ENCODE measurements at places on chromosomes 2 and 18.

- H3K27ac ChIP-seq, result peak overlapping the region; percentile 81
- H3K4me3 ChIP-seq, result no peak overlapping the region
- no peaks in the 10 kb centered on the region for H3K36me3 ChIP-seq
- H3K4me1 ChIP-seq, result peaks cover 24% of the 10 kb centered on the region
These were observed 48.4 kb downstream of the MAP2 start for GRCh38 chr2:209472112-209472832.

GRCh38 chr2:71136174-71136573, 5.7 kb downstream of the MPHOSPH10 start:
- H3K36me3 ChIP-seq, result peaks cover 28% of the 10 kb centered on the region
- H3K4me3 ChIP-seq, result no peak overlapping the region
- peaks cover 18% of the 10 kb centered on the region for H3K4me1 ChIP-seq

DNA sequence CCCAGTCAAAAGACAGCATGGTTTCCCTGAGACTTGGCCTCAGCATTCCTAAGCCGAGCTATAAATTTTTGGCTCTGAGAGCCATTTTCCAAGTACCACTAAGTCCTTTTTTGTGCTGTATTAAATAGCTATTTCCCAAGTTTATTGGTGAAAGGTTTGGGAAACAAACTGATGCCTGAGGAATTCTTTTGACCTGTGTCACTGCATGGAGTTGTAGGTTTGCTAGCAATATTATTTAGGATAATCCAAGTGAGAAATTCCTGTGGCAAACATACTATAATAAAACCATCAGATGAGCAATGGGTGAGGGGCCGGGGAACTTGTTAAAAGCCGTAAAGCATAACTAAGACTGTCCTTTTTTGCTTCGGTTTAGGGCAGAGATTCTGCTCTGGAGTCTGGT, 28.4 kb downstream of the ARHGAP28 start:
- H3K36me3 ChIP-seq, result no peaks in the 10 kb centered on the region
- H3K4me3 ChIP-seq, result no peak overlapping the region
- H3K27ac ChIP-seq, result no peak overlapping the region
- H3K27me3 ChIP-seq, result peaks cover 34% of the 10 kb centered on the region

GRCh38 chr2:187165936-187166610, 282.0 kb downstream of the CALCRL start:
- no peak overlapping the region for H3K27ac ChIP-seq
- H3K4me1 ChIP-seq, result no peaks in the 10 kb centered on the region
- H3K4me3 ChIP-seq, result no peak overlapping the region

DNA sequence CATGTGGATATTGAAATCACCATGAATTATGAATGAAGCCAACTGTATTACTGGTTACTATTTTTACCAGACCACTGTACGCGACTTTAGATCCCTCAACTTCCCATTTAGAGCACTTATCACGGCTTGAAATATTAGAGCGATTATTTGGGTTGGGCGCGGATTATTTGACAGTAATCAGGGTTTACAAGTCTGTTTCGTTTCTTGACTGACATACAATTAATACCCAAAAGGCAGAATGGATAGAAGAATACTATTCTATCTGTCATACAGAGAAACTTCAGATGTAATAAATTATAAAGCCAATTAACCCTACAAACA, 496 bp upstream of the NAPG start:
- DNase-seq, result no peak
- peak overlapping the region; percentile 76 for H3K27ac ChIP-seq
- H3K36me3 ChIP-seq, result no peaks in the 10 kb centered on the region
- H3K4me1 ChIP-seq, result peaks cover 24% of the 10 kb centered on the region
- no peaks in the 10 kb centered on the region for H3K27me3 ChIP-seq

DNA sequence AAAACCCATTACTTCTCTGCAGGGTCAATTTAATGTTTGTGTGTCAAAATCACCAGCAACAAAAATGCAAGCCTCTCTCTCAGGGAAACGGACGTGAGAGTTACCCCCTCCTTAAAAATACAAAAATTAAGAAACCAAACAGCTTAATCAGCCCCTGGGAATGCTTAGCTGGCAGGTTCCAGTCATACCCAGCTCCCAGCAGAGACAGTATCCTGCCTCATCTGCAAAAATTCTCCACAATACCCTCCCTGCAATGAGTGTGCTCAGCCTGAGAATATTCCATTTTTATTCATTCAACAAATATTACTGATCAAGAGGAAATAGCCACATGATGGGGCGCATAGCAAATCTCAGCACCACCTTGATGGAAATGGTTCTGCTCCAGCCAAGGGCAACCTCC, 36.3 kb downstream of the ST8SIA5 start:
- H3K4me3 ChIP-seq, result no peak overlapping the region
- H3K27me3 ChIP-seq, result peaks cover 31% of the 10 kb centered on the region
- no peak overlapping the region for H3K27ac ChIP-seq
- DNase-seq, result no peak

- no peaks in the 10 kb centered on the region for H3K4me1 ChIP-seq
- H3K4me3 ChIP-seq, result no peak overlapping the region
- DNase-seq, result no peak
- no peaks in the 10 kb centered on the region for H3K27me3 ChIP-seq
- no peaks in the 10 kb centered on the region for H3K36me3 ChIP-seq
These were observed 126.9 kb downstream of the RPIA start for GRCh38 chr2:88818381-88818780.

- no peaks in the 10 kb centered on the region for H3K4me1 ChIP-seq
- DNase-seq, result no peak
- H3K4me3 ChIP-seq, result no peak overlapping the region
- H3K36me3 ChIP-seq, result no peaks in the 10 kb centered on the region
These were observed 31.5 kb upstream of the NFE2L2 start for GRCh38 chr2:177296040-177296439.

- no peaks in the 10 kb centered on the region for H3K36me3 ChIP-seq
- H3K27me3 ChIP-seq, result no peaks in the 10 kb centered on the region
- H3K4me1 ChIP-seq, result peaks cover 8% of the 10 kb centered on the region
- H3K27ac ChIP-seq, result peak overlapping the region; percentile 78
- no peak for DNase-seq
These were observed 218.7 kb downstream of the RBM43 start for GRCh38 chr2:151042964-151043363.

DNA sequence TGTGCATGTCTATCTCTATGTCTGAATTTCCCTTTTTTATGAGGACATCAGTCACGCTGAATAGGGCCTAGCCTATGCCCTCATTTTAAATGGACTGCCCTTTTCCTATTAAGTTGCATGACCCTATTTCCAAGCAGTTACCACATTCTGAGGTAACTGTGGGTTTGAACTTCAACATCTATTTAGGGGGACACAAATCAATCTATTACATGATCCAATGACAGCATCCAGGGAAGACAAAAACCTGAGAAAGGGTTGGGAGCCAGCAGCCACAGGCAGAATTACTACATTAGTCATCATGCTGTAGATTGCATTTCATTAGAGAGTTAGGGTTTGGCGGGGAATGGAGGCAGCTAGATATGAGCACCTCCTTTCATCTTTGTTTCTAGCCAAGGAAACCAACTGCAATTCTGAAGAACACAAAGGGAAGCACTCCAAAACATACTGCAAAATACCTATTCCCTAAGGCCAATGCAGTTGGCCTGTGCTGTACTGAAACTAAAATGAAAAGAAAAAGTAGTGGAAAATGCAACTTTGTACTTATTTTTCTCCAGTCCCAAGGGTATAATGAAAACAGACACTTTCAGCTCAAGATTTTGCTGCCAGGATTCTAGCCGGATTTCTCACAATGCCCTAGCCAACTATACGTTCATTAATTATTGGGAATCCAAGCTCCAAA, 40.4 kb upstream of the C1D start:
- DNase-seq, result no peak
- no peaks in the 10 kb centered on the region for H3K27me3 ChIP-seq
- no peaks in the 10 kb centered on the region for H3K4me1 ChIP-seq

GRCh38 chr2:229835596-229836283, 86.1 kb downstream of the TRIP12 start:
- no peak overlapping the region for H3K27ac ChIP-seq
- peaks cover 19% of the 10 kb centered on the region for H3K36me3 ChIP-seq
- no peaks in the 10 kb centered on the region for H3K27me3 ChIP-seq
- H3K4me3 ChIP-seq, result no peak overlapping the region

- H3K27ac ChIP-seq, result no peak overlapping the region
- no peaks in the 10 kb centered on the region for H3K36me3 ChIP-seq
- no peaks in the 10 kb centered on the region for H3K27me3 ChIP-seq
- no peak for DNase-seq
- no peak overlapping the region for H3K4me3 ChIP-seq
These were observed 34.4 kb upstream of the AAK1 start for GRCh38 chr2:69677914-69678313.

- H3K27me3 ChIP-seq, result no peaks in the 10 kb centered on the region
- peaks cover 40% of the 10 kb centered on the region for H3K4me1 ChIP-seq
- no peak overlapping the region for H3K27ac ChIP-seq
These were observed 22.7 kb downstream of the KCNF1 start for GRCh38 chr2:10934308-10934978.

DNA sequence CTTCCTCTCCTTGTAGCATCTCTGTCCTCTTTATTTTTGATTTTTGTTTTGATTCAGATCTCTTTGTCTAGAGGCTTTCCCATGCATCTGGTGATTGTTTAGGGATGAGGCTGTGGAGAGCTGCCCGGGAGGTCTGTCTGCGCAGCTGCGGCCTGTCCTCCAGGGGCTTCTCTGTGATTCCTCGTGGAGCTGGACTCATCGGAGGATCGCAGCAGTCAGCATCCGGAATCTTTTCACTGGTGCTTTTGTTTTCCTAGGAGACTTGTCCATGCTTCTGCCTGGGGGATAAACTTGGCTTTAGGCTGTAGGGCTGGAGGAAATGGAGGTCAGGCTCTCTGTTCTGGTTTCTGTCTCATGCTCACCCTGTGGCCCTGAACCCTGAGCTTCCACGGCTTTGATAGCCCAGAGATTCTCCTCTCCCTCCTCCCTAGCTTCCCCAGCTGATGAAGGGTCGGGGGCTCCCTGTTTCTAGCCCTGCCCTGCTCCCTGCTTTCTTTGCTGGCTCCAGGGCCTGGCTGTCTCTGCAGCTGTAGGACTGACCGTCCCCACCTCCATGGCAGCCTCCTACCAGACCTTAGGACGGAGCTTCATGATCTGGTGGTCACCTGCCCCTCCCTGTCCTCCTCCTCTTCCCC, 35.5 kb downstream of the ZNF532 start:
- no peak overlapping the region for H3K27ac ChIP-seq
- H3K36me3 ChIP-seq, result no peaks in the 10 kb centered on the region
- H3K27me3 ChIP-seq, result no peaks in the 10 kb centered on the region
- H3K4me3 ChIP-seq, result no peak overlapping the region

DNA sequence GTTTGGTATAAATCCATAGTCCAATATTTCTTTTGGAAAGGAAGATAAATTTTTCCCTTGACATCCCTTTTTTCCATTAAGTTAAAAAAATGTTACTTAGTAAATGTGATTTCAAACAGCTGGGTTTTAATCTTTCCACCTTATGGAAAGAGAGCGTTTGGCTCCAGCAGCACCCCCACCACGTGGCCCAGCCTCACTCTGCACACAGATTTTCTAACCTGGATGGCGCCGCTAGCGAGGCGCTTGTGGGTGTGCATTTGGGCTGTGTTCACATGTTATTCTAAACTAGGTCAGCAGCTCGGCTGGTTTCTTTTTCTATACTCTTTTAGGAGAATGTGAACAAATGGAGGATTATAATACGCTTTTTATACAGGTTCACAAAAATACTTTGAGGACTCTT, 218.0 kb downstream of the LDLRAD4 start:
- H3K4me3 ChIP-seq, result no peak overlapping the region
- DNase-seq, result no peak
- H3K27me3 ChIP-seq, result peaks cover 81% of the 10 kb centered on the region
- no peaks in the 10 kb centered on the region for H3K4me1 ChIP-seq
- H3K36me3 ChIP-seq, result no peaks in the 10 kb centered on the region
- H3K27ac ChIP-seq, result no peak overlapping the region

DNA sequence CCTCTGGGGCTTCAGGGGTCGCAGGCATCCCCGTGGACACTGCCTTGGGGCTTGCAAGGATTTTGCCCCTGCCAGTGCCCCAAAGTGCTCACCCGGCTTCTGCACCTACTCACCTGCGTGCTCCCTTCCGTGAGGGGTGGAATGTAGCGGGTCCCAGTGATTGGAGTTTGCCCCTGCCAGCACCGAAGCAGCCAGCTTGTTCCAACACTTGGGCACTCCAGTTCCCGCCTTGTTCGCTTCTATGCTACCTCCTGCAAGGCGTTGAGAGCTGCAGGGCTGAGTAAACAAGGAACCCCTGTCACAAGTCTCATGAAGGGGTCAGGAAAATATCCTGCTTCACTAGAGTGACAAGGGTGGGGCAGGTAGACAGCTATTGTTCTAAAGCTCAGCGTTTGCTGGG, 631.5 kb downstream of the EPHA4 start:
- H3K36me3 ChIP-seq, result no peaks in the 10 kb centered on the region
- H3K27ac ChIP-seq, result no peak overlapping the region
- DNase-seq, result no peak

- no peaks in the 10 kb centered on the region for H3K27me3 ChIP-seq
- H3K4me1 ChIP-seq, result peaks cover 2% of the 10 kb centered on the region
- peaks cover 17% of the 10 kb centered on the region for H3K36me3 ChIP-seq
- no peak overlapping the region for H3K27ac ChIP-seq
These were observed 109.2 kb upstream of the OTX1 start for GRCh38 chr2:62941413-62941812.

- no peak for DNase-seq
- H3K27me3 ChIP-seq, result no peaks in the 10 kb centered on the region
- H3K27ac ChIP-seq, result no peak overlapping the region
- no peak overlapping the region for H3K4me3 ChIP-seq
These were observed 50.1 kb upstream of the GAREM1 start for GRCh38 chr18:32520771-32521170.
